Activated T-helper 17 cell treated with anti-CD3 and anti-CD28 coated beads, Interleukin-2, amount 50 U/mL, for 72 hours (primary cell): ENCODE measurements at places on chromosomes 3 and 15. TPM values are rescaled to one million over a fixed set of nuclear protein-coding genes. Genes with fewer than 3 reads are reported as not detected.

GRCh38 chr3:150738688-150739087 lies 24.3 kb downstream of the SIAH2 start:
- no peak for ATAC-seq

GRCh38 chr3:144112437-144112836 lies 140.8 kb downstream of the DIPK2A start:
- ATAC-seq = no peak

Gene PP2D1
- not detected for total RNA-seq

GRCh38 chr3:73536952-73537351 lies 87.8 kb downstream of the PDZRN3 start:
- no peak for ATAC-seq
